Right ventricle myocardium superior (tissue), 1 donor: ENCODE measurements at places on chromosomes 7 and 10. TPM values are rescaled to one million over a fixed set of nuclear protein-coding genes. Genes with fewer than 3 reads are reported as not detected.

The ZNF92 gene
- total RNA-seq, result 2.9 TPM

DNA sequence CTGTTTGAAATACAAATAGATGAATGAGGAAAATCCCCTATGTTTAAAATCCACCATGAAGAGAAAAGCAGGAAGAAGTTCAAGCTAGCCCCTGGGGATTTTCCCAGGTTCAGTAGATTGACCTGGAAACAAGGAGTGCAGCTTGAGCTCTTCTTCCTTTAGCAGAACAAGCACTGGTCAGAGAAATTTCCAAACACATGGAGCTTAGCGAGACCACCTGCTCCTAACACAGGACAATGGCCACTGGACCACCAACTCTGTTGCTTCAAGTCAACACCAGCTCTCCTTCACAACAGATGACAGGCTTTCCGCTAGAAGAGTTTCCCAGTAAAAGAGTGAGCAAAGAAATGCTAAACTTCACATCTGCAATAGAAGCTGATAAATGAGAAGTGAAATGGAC is 9.4 kb upstream of the FBXW4 start:
- no peak for DNase-seq

- no peak for DNase-seq
These were observed 120.1 kb upstream of the GNAI1 start for GRCh38 chr7:80014511-80014910.

DNA sequence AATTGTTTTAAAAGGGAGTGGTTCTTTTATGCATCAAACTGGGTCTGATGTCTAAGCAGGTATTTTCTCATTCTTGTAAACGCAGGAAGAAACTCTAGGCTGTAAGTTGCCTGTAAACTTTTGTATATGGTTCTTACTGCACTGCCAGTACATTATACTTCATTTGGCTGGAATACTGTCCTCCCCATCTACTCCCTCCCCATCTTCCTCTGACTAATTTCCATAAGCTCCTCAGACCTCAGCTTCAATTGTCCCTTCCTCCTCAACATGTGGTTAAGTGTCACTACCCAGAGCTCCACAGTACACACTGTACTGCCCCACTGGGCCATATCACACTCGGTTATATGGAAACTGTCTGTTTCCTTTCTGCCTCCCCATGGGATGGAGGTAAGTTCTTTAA is 161.4 kb upstream of the MDFIC start:
- no peak for DNase-seq

GRCh38 chr7:157555944-157556641 is 219.3 kb downstream of the DNAJB6 start:
- no peak for DNase-seq

DNA sequence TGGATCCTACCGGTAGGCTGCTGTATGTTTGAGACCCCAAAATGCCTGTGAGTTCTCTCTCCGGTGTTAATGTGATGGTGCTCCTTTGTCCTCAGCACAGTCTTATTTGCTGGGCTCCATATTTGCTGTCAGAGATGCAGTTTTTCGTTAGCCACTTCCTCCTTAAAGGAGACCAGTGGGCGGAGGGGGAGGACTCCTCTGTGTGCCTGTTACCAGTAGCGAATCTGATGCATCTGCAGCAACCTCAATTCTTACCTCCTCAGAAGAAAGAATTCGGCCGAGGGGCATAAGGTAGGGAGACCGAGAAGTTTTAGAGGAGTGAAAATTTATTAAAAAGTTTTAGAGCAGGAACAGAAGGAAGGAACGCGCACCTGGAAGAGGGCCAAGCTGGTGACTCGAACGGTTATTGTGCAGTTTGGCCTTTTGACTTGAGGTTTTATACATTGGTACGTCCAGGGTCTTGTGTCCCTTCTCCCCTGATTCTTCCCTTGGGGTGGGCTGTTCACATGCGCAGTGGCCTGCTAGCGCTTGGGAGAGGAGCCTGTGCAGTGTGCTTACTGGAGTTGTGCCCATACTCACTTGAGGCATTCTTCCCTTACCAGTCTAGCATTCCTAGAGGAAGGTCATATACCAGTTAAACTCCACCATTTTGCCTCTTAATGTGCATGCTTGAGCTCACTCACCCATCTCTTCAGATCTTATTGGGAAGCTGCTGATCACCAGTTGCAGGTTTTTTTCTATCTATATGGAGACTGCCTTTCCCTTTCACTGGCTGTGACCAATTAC is 49.5 kb downstream of the GNAI1 start:
- no peak for DNase-seq

DNA sequence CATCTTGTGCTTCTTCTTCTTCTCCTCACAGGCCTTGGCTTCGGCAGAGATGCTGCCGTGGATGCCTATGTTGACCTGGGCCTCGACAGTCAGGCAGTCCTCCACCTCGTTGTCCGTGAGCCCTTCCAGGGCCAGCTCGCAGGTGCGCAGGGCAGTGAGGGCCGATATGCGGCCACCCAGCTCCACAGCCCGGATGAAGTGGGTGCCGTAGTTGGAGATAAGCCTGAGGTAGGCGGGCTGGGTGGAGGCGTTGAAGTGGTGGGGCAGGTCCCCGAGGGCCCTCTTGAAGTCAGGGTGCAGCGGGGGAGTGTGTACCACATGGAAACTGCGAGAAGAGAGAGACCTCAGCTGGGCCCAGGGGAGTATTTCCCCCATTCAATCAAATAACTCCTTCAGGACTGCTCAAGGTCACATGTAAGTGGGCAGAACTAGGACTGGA is 3.7 kb downstream of the PRF1 start:
- DNase-seq, result no peak

DNA sequence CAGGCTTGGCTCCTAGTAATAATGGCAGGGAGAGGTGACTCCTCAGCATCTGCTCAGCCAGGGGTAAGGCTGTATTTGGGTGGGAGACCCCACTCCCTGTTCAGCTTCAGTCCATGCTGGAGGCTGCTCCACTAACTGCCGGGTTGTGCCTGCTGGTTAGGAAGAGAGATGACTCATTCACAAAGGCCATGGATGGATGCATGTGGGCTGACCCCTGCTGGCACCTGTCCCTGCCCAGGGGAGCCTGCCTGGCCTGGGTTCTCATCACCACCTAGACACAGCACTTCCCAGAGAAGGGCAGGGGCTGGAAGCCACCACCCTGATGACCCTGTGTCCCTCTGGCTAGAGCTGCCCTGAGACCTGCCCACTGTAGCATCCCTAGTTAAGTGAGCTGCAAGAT is 59.0 kb downstream of the VSTM4 start:
- no peak for DNase-seq

The COX19 gene
- 8.0 TPM for total RNA-seq

- no peak for DNase-seq
These were observed 15.2 kb upstream of the PILRB start for GRCh38 chr7:100342765-100343164.

DNA sequence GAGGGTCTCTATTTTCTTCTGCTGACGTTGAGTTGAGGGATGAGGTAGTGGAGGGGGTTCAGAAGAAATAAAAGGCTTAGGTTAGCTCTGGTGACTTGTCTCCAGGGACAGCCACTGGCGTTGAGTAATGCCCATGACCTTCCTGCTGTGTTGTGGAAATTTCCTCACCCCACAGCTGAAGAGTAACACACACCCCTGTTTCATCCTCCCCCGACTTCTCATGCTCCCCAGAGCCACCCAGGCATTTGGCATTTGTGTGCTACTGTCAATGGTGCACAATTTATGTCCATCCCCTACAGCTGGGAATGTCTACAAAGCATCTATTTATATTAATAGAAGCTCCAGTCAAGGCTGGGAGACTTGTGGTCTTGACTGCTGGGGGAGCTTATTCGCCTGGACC is 4.7 kb upstream of the TMEM72 start:
- DNase-seq, result no peak

The ASZ1 gene
- not detected for total RNA-seq

The MINDY4 gene
- 2.8 TPM for total RNA-seq

DNA sequence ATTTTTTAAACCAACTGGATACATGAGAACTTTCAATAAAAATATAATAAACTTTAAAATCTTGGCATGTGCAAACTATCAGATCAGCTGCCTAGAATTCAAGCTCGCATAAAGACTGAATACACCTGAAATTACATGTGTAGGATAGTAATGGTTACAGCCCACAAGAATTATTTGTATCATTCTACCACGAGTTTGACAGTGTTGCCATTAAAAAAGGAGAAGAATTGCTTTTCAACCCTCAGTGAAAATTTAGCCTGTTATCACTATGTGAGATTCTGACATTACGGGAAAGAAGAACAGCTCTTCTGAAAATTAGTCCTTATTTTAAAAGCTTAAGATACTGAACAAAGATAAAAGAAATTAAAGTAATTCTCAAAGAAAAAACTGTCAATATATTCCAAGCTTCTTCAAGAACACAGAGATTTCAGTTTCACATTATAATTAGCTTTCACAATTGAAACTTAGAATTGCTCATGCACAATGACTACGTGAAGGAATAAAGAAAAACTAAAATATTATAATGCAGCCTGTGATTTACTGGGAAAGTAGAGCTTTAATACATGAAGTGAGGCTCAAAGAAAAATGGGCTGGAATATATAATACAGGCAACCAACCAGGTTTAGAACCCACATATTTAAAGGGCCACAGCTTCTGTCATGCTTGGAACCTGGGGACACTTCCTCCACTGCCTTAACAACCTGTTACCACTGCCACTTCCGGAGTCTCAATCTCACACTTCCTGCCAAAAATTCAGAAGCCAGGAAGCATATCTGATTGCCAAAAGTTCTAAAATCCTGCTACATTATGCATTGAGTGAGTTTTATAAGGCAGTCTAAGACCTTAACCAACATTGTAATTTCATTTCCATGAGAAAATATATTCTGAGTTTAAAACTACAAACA is 23.2 kb downstream of the TPK1 start:
- DNase-seq, result no peak

- no peak for DNase-seq
These were observed 3.5 kb downstream of the DENND11 start for GRCh38 chr7:141698247-141699015.

The TBXAS1 gene
- 4.2 TPM for total RNA-seq

The TECPR1 gene
- total RNA-seq, result 16.1 TPM

DNA sequence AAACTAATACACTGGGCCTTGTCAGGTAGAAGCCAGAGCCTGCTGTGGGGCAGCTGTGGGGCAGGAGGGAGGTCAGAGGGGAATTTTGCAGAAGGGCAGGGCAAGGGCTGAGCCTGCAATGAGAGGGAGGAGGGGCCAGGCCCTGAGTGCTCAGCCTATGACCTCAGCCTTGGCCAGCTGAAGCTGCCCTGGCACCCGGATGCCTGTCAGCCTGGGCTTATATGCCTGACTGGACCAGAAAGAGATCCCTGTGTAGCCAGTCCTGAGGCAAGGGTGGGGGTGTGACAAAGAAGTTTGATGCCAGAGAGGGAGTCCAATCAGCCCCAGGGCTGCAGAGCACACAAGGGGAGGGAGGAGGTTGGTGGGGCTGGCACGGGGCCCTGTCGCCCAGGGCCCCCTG is 22.3 kb upstream of the PRRT4 start:
- no peak for DNase-seq

GRCh38 chr10:21269289-21269688 is 256.2 kb downstream of the SKIDA1 start:
- no peak for DNase-seq

GRCh38 chr7:87561102-87561501 is 39.6 kb downstream of the ABCB1 start:
- DNase-seq, result no peak

DNA sequence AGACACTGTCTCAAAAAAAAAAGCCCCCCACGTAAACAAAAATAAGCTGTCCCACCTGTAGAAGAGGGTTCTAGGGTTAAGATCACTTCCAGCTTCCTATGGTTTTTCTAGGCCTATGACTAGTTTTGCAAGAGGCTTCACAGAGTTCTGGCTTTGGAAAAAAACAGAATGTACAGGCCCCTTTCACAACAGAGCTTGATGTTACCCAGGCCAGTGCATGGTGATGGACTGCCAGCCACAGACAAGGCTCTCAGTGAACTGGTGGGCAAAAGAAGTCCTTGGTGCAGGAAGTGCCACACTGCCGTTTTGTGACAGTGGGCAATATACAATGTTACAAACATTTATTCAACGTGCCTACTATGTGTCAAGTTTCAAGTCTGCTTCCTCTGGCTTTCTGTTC is 18.3 kb upstream of the EFCAB10 start:
- no peak for DNase-seq

- no peak for DNase-seq
These were observed 172.6 kb upstream of the SP8 start for GRCh38 chr7:20959281-20959680.

DNA sequence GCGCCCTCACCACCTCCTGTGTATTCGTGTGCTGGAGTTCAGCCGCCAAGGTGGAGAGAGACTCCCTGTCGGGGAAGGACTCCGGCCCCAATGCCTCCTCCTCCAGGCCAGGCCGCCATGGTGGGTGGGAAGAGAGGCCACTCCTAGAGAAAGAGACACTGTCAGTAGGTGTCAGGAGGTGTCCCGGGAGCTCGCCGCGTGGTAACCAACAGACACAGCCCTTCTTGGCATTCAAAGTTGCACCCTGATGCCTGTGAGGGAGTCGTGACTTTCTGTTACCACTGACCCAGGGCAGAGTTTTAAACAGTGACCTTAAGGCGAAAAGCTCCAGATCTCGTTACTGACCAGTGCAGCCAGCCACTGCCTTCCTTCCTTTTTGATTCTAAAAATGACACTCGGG is 155.2 kb downstream of the CUX1 start:
- DNase-seq, result no peak

DNA sequence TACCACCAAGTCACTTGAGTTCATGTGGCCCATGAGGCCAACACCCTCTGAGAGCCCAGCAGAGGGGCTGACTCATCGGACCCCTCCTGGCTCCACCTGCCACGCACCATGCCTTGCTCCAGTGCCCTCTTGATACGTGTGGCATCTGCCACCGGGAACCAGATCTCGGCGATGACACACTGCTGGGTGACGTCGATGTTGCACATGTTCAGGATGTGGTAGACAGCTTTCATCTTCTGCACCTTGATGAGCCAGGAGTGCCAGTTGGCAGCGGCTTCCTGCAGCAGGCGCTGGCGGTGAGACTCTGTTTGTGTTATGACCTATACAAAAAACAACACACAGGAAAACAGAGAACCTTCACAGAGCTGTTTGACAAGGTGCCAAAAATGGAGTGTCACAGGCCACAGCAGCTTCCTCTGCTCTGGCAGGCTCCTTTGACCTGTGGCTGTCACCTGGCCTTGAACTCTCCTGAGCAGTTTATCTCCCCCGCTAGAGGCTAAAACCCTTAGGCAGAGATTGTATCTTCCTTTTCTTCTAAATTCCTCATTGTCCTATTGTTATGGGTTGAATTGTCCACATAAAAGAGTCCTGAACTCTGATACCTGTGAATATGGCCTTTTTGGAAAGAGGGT is 45.2 kb upstream of the TMEM213 start:
- DNase-seq, result peak; percentile 46
